Chondrocyte (in vitro differentiated cells): ENCODE measurements at places on chromosomes 1 and 21.

DNA sequence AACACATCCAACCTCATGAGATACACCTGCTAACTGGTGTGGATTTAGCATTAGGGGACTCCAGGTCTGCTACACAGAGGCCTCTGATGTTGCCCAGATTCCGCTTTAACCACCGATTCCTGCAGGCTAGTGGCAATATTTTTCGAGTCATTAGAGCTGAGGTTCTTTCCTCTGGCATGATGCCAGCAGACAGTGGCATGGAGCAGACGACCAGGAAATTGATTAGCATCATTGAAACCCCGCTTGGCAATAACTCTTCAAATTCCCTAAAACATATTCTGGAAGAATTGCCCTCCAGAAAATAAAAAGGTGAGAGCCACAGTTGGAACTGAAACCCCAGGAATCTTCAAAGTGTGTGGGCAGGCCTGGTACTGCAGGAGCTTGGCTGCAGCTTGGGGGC lies 28.4 kb upstream of the ETV3 start:
- DNase-seq, result no peak

GRCh38 chr1:37262439-37263170 lies 211.8 kb upstream of the ZC3H12A start:
- DNase-seq, result no peak

GRCh38 chr1:67980028-67980427 lies 70.4 kb downstream of the DIRAS3 start:
- no peak for DNase-seq

DNA sequence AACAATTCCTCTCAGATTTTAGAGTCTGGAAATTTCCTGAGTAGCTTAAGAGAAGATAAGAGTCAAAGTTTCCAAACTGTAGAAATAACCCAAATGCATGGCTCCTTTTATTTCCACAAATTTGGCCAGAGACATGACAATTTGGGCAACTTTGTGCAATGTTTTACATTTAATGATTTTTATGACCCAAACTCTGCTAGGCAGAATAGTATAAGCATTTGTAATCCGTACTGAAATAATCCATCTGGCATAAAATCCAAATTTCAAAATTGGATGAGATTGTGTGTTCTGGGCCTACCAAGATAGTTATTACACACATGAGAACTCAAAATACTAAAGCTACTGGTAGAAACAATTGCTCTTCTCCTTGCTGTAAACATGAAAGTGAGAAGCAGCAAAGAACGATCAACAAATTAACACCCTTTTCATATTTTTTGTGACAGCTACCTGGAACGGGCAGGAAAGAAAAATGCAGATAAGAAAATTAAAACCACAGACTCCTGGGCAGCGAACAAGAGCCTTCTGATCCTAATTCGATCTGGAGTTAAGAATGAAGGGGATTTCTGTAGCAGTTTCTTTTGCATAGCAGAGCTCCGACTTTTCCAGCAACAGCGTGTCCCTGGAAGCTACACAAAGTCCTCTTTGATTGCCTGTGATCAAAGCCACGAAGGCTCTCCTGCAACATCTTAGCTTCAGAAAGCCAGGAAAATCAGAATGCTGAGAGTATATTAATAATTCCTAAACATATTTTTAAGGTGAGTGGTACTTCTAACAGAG lies 191.2 kb downstream of the GRIK1 start:
- no peak for DNase-seq

DNA sequence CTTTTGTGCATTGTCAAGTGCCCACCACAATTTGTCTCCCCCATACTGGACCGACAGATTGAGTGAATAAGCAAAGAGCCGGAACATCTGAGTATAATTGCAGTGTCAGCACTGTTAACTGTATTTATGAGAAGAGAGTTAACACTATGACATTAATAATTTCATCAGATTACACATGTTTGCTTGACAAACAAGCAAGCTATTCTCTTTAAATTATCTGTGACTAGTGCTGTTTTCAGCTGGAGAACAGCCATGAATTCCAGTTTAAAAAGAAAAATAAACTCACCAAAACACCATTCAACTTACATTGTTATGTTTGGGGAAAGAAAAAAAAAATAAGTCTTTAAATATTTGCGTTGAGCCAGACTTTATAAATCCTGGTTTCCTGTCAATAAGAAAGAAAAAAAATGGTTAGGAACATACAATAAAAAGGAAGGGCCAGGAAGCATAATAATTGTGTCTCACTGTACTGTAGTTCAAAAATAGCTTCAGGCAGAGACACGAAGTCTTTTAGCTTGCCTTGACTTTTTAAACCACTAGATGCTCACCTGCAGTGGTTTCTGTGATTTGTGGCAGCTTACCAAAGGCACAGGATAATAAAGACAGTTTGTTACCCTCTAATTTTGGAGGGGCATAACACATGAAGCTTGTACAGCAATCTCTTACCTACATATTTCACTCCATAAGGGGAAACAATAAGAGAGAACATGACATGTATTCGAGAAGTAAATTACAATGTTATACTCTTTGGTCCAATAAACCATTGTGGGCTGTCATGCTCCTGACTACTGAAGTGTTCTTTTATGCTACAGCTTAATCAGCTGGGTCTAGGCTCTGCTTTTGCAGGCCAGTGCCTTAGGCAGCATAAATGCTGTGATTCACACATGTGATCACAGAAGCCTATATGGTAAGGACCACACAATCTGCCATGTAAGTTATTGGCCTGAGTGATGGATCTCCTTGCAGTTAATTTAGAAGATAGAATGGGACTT lies 302.0 kb upstream of the ADGRL2 start:
- DNase-seq, result no peak

- DNase-seq, result no peak
These were observed 48.2 kb downstream of the HHAT start for GRCh38 chr1:210376836-210377372.

DNA sequence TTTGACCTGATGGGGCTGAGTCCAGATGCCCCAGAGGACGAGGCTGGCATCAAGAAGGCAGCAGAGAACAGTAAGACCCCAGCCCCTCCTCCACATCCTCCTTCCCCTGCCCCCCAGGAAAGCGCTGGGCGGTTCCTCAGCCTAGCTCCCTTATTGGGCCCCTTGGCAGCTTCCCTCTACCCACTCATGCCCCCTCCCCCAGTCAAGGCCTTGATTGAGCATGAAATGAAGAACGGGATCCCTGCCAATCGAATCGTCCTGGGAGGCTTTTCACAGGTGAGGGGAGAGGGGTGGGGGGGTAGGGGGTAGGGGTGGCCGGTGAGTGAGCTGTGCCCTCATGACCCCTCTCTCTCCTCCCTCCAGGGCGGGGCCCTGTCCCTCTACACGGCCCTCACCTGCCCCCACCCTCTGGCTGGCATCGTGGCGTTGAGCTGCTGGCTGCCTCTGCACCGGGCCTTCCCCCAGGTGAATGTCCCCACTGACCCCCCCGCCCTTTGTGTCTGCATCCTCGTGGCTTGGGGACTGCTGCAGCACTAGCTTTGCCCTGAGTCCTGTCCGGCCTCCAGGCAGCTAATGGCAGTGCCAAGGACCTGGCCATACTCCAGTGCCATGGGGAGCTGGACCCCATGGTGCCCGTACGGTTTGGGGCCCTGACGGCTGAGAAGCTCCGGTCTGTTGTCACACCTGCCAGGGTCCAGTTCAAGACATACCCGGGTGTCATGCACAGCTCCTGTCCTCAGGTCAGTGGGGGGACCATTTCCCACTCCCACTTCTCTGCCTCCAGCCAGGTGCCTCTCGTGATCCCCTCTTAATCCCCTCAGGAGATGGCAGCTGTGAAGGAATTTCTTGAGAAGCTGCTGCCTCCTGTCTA lies 3.2 kb downstream of the LYPLA2 start:
- DNase-seq, result no peak

DNA sequence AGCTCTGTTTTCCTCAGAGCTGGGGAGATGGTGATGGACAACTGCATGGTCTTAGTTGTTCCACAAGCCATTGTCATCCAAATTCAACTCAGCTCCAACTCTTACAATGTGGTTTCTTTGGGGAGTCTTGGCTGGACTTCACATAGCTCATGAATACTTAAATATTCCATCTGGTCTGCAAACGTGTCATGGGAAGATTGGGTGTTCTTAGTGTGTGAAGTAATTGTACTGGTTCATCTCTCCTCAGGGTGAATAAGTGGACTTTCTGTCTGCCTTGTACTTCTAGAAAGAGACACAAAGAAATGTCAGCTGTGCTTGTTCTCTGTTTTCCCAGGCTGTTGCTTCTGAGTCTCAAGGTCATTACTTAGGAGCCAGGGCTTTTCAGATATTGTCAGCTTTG lies 106.6 kb downstream of the VPS13D start:
- DNase-seq, result no peak

DNA sequence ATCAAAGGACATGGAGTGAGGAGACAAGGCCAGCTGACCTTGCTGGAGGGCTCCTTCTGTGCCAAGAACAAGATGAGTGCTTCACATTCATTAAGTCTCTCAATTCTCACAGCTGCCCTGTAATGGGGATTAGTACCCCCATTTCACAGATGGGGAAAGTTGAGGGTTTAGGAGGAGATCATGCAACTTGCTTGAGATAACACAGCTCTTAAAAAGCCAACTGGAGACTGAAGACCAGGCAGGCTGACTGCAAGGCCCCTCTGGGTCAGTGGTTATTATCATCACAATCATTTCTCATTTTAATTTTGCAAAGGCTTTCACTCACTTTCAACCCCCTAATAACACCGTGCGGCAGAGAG lies 46.8 kb downstream of the GPR161 start:
- no peak for DNase-seq

DNA sequence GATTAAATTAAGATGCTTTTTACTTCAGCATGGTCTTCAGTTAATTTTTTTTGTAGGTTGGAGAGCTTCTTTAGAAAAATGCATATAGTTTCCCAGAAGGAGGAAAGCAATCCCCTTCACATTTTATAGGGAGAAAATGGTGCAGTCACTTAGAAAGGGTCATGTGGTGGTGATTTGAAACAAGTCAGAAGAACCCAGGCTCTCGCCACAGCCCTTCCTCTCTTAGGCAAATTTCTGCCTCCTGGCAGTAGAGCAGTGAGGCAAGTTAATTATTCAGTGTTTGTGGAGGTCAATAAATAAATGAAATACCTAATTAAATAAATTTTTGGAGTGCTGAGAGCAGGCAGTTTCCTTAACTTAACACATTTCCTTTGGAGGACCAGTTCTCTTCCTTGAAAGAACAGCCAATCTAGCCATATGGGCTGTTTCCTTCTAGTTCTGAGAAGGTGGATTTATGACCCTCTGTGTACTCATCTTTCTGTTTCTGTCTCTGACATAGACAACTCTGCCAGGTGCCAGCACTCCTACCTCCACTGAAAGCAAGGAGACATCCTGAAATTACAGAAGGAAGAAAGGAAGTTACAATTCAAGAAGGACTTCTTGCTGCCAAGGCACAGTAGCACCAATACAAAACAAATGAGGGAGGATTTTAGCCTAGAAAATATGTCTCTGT lies 19.0 kb upstream of the POGZ start:
- no peak for DNase-seq

DNA sequence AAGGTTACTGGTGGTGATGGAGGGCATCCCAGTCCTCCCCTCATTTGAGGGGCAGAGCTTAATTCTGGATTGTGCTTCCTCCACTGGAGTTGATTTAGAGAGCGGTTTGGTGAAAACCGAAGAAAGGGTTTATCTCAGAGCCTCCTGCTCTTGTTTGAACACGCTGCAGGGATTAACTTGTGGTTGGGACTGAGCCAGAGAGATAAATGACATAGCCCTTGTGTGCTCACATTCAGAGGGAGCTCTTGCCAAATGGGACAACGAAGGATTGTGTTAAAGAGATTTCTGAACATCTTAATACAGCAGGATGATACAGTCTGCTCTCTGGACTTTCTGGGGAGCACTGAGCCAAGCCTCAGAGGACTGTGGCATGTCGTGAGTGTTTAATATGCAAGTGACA lies 308.2 kb downstream of the DISC1 start:
- no peak for DNase-seq

DNA sequence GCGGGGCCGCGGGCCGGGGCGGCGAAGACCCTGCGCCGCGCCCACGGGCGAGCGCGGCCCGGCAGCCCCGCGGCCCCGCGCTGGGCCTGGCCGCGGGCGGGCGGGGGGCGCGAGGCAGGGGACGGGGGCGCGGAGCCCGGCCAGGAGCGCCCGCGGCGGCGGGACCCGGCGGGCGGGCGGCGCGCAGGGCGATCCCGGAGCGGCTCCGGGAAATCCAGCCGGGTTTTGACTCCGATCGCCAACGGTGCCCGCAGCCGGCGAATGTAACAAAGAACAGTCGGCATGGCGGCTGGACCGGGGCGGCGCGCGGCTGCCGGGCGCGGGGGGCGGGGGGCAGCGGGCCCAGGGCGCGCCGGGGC lies 334 bp downstream of the PRDM15 start:
- no peak for DNase-seq

DNA sequence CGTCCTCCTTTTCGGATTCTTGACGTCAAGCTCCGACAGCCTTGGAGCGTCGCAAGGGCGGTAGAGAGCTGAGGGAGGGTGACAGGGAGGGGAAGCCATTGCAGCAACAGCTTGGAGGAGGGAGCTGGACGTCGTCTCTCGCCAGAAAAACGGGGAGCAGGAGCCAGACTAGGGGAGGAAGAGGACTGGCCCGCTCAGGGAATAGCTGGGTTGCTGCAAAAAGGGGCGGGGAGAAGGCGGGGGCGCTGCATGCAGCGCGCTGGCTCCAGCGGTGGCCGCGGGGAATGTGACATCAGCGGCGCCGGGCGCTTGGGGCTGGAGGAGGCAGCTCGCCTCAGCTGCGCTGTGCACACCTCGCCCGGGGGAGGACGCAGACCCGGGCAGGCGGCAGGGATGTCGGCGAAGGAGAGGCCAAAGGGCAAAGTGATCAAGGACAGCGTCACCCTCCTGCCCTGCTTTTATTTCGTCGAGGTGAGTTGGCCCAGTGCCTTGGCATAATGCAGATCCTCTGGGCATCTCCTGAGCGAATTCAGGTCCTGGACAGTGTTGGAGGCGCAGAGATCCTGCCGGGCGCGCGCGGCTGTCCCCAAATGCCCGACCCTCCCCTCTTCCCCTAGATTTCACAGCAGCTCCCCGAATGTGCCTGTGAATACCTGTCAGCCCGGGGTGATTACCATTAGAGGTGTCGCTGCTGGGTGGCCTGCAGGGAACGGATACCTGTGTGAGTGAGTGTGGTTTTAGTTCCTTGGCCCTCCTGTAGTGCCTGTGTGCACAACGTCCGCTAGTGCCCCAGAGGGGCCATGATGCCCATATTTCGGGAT lies at the start of gene PLPPR4:
PLPPR4 (plus strand) TSS at position 292 of the 821 bp plus-strand sequence; CDS start at position 394, 102 bp downstream.
- DNase-seq, result peak; percentile 91

DNA sequence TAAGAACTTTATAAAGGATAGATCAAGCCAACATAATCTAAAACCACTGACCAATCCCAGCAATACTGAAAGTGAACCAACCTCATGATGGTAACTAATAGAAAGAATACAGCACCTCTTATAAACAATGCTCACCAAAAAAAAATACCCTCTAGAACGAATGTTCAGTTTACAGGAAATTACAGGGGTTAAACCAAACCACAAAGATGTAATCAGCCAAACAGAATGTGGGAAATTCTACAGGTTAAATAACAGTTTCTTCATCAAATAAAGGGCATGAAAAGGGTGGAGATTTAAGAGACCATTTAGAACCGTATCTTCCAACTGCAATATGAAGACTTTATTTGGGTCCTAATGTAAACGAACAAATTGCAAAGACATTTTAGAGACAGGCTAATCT lies 30.4 kb downstream of the ARID4B start:
- DNase-seq, result no peak

- DNase-seq, result no peak
These were observed 108.2 kb downstream of the CDC7 start for GRCh38 chr1:91608876-91609275.
